ENCODE measurements at places on chromosomes 1 and 21. TPM values are rescaled to one million over a fixed set of nuclear protein-coding genes. Genes with fewer than 3 reads are reported as not detected.

EPHB2 gene
- 3.4 TPM for total RNA-seq

OPTC gene
- not detected for total RNA-seq

SORT1 gene
- 39.4 TPM for total RNA-seq

SPRR4 gene
- total RNA-seq: not detected

PTPN7 gene
- total RNA-seq: 2.9 TPM
